ENCODE measurements at places on chromosomes 2 and 18.
A peak's percentile ranks its signal among the peaks of the same experiment; 100 is the strongest.

GRCh38 chr2:47050021-47050760 lies 104.9 kb downstream of the STPG4 start:
- DNase-seq = no peak

DNA sequence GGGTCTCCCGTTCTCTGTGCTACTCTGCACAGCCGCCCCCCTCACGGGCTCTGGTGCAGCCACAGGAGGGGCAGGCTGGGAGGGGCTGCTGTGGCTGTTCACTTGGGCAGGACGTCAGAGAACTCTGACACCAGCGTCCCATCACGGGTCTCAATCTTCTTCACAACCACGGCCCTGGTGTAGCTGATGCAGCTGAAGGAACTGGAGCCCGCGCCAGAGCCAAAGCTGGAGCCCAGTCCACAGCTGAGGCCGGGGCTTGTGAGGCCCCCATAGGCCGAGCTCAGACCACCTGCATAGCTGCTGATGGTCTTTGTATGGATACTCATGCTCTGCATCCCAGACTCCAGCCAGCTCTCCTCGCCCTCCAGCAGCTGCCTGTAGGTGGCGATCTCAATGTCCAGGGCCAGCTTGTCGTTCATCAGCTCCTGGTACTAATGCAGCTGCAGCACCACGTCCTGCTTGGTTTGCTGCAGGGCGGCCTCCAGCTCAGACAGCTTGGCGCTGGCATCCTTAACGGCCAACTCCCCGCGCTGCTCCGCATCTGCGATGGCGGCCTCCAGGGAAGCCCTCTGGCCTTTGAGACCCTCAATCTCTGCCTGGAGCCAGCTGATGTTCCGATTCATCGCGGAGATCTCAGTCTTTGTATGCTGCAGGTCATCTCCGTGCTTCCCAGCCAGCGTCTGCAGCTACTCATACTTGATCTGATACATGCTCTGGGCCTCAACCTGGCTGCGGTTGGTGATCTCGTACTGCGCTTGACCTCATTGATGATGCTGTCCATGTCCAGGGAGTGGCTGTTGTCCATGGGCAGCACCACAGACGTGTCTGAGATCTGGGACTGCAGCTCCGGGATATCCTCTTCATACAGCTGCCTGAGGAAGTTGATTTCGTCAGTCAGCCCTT lies 7.4 kb upstream of the DUSP19 start:
- DNase-seq = peak; percentile 25

- DNase-seq = peak; percentile 17
Observed at GRCh38 chr2:39266139-39266805, 22.5 kb upstream of the CDKL4 start.

DNA sequence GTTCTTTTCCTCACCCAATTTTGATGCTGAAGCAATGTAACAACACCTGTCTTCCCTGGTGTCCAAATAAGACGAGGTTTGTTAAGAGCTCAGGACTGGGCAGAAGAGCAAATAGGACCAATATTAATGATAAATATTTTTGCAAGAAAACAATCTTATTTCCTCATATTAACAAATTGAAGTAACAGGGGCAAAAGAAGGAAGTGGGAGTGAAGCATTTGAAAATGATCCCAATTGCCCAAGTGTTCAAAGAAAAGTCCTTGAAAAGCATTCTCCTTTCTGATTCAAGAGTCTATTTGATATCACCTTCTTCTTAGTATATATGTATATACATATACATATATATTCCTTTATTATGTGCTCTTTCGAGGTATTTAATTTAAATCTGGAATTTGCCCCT lies 418.8 kb downstream of the ARHGAP15 start:
- no peak for DNase-seq

DNA sequence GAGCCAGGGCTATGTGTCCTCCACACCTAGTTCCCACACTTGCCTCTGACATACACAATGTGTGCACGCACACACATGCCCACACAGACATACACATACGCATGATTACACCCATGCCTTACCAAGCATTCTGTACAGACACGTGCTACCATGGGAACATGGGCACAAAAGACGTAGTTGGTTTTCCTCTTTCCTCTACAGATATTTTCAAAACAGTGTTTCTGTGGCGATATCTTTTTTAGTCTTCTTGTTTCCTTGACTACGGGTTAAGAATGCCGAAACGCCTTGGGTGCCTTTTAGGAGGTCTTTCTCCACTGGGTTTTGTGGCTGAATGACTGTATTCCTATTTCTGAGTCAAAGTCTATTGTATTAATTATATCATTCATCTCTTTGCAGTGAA lies 75.5 kb upstream of the SPTBN1 start:
- DNase-seq = peak; percentile 48

DNA sequence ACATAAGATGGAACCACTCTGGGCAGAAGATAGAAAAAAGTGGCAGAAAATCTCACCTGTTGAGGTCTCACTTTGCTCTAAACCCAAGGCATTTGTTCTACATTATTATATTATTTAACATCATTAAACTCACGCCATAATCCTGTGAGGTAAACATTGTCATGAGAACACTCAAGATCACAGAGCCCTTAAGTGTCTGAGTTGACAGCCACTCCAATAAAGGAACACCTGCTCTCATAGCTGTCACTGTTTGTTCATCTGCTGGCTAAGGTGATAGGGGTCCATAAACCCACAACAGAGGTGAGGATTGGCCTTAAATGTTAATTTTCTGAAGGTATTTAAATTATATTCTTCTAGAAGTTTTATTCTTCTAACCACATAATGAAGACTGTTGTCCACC lies 439.7 kb downstream of the RIT2 start:
- no peak for DNase-seq

- DNase-seq = no peak
Observed at GRCh38 chr18:44682871-44683221, 2.2 kb downstream of the SETBP1 start.

DNA sequence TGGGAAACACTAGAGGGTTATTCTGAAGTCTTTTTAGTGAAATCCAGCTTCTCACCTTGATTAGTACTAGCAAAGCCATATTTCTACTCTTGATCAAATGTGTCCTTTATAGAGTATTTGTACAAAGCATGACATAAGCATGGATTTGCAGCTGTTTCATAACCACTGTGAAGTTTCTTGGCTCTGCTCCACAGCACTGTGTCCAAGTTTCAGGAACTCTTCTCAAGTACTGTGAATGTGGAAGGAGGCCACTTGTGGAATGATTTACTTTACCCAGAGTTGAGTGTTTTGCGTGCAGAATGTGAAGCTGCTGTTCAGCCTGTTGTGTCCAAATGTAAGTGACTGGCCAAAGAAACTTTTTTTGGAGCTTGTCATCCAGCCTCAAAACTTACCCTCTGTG lies 16.2 kb upstream of the MAPRE2 start:
- no peak for DNase-seq

- DNase-seq = peak; percentile 34
Observed at GRCh38 chr18:5444269-5444668, 99.5 kb downstream of the EPB41L3 start.

DNA sequence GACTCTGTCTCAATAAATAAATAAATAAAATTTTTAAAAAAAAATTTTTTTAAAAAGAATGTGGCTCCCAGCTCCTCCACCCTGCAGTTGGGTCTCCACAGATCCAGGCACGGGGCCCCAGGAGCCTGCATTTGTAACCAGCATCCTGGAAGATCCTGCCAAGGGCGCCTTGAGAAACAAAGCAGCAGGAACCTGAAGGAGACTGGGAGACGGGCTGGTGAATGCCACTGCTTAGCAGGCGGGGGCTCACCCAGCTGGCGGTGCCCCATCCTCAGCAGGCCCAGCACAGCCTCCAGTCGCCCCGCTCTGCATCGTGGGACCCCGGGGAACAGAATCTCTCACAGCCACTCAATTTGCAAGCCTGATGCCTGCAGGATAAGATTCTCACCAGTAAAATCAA lies 187.5 kb upstream of the SALL3 start:
- DNase-seq = no peak

DNA sequence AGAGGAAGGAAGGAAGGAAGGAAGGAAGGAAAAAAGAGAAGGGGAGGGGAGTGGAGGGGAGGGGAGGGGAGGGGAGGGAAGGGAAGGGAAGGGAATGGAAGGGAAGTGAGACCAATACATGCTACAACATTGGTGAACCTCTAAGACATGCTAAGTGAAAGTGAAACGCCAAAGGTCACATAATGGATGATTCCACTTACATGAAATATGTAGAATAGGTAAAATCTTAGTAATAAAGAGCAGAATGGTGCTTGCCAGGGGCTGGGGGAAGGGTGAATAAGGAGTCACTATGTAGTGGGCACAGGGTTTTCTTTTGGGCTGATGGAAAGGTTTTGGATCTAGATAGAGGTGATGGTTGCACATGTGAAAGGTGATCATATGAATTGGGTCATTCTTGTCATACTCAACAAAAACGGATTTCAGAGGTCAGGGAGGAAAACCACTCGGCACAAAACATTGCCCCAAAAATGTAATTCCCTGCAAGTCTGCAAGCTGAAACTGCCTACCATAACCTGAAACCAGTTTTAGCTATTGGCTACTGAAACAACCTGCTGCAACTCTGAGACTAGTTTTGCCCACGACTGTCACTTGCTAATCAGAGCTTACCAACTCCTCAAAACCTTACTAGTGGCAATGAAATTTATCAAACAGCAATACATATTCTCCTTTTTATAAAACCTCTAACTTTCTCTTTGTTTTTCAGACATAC lies 59.2 kb downstream of the CCDC141 start:
- DNase-seq = no peak

All from foreskin keratinocyte (primary cell).